Fibroblast of gingiva (primary cell): ENCODE measurements at places on chromosomes 5 and 9.

GRCh38 chr5:154771383-154771901 is 16.3 kb downstream of the LARP1 start:
- DNase-seq: peak; percentile 82

DNA sequence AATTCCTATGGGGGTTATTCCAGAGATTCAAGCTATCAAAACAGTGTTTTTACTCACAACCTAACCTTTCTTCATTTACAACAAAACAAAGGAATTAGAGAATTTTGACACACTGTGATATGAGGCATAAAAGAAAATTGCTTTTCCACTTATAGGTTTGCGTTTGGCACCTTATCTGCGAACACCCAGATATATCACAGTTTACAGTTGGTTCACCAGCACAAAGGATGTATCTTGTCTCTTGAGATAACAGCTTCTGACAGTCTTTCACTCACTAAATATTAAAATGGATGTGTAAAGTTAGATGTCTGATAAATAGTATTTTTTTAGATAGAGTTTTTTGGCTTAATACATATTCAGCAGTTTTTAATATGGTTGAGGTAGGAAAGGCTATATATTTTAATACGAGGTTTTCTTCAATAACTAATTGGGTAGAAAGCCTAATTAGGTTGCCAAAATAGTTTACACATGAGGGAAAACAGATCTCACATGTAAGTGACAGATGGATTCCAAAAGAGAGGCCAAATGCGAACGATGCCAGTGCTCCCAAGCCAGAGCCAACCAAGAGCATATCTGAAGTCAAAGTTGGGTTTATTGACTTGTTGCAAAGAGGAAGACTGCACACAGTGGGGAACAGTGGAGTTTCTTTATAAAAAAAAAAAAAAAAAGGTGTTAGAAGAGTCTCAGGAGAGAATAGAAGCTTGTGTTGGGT is 1495.2 kb downstream of the MAT2B start:
- no peak for DNase-seq

DNA sequence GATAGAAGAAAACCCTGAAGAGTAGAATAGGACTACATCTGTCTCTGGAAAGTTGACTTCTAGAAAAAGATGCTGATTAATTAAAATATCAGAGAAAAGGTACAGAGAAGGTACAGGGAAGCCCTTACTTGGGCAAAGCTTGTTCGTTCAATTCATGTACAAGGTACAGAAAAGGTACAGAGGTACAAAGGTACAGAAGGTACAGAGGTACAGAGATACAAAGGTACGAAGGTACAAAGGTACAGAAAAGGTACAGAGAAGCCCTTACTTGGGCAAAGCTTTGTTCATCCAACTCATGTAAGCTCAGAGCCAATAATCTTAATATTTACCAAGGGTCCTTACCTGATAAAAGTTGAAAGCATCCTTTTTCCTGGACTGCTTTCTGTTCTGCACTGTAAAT is 182.3 kb downstream of the PCSK1 start:
- DNase-seq: no peak

- no peak for DNase-seq
Observed at GRCh38 chr9:76353280-76353679, 40.9 kb downstream of the RFK start.

DNA sequence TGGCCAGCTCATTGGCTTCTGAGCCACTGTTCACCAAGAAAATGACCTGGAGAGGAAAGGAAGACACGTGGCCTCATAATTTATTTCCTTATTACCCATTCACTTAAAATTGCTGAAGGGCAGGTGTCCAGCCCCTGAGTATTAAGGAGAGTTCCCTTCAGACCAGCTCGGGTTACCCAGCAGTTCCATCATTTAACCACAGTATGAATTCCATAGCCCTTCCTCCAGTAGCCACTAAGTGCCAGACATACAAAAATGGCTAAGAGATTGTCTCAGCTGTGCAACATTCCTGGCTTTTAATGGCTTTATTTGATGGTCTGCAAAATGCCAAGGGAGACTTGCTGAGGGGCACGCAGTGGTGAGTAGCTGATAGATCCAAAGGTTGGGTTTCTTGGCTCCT is 12.5 kb downstream of the AGXT2 start:
- DNase-seq: no peak

GRCh38 chr9:70043689-70044489 is at the start of gene MAMDC2:
Gene MAMDC2, plus strand, starts transcription at chr9:70043848. Its CDS starts 350 bp downstream, at chr9:70044198.
- no peak for DNase-seq

- DNase-seq: no peak
Observed at GRCh38 chr9:122815544-122815943, 12.8 kb downstream of the PDCL start.

DNA sequence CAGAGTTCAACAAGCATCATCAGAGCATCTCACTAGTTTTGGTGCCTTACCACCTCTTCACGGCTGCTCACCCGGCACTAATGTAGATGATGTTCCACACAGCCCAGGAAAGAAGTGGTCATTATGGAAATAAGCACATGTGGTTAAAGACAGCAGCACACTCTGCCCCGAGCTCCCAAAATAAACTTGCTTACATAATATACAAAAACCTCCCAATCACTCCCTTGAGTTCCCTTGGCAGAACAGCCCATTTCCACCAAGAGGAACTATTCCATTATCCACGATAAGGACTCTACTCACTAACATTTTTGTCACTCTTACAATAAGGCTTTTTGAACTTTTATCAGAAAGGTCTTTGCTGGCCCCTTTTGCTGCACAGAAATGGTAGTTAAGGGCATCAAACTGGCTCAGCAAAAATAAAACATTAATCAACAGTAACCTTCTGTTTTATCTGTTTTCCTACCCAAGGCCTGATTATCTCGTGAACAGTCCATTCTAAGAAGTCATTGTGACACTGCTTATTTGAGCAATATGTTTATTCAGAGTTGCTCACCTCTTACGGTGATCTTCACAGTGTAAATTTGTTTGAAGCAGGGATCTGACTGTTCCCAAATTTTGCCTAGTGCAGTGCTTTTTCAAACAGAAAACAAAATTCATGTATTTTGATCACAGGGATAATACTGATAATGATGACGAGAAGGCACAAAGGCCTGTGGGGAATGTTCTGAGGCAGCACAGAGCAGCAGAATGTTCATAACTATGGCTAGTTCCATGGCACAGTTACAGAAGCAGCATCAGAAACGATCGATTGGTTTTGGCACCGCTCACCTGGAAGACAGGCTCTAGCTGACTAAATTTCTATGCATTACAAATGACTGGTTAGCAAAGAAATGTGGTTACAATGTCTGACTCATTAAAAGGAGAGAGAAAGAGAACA is 399.8 kb upstream of the PIK3R1 start:
- DNase-seq: no peak

DNA sequence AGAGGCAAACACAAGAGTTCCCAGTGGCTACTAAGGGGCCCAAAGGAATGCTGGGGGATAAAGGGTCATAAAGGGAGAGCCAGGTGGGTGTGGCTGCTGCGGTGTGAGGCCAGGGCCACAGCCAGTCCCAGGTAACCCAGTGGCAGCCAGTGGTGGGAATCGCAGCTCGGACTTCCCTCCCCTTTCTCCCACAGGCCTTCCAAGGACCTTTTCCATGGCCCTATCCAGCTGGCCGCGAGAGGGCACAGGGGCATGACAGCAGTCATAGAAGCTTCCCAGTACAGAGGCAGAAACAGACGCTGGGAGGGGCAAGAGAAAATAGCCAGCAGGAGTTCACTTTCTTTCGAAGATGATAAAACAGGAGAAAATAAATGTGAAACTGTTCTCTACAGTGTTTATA is 257.6 kb downstream of the SEMA5A start:
- DNase-seq: no peak

DNA sequence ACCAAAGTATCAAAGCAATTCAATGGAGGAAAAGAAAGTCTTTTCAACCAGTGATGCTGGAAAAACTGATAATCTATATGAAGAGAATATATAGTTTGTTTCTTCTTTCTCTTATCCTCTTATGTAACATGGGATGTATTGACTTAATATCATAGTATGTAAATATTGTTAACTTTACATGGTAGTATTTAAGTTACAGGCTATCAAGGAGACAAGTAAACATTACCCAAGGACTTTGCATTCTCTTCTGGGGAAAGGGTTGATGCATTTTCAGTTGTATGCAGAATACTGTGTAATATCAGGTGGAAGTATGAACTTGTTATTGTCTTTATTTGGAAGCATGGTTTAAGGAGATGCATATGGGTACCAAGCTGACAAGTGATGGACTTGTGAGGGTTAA is 9.1 kb upstream of the ARHGEF37 start:
- no peak for DNase-seq

DNA sequence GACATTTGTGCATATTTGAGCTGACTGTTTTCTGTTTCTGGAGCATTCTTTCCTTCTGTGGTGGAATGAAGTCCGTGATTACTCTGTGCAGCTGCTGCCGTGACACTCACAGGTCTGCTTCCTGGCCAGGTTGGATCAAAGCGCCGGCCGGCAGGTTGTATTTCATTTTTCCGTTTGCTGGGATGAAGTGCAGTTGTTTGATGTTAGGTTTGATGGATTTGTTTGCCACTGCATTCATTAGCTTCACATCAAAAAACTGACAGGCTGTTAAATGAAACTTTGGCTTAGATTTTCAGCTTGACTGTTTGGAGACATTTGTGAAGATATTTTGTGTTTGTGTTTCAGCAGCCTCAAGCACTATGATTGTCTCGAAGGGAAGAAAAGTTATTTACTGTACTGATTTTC is 140.1 kb downstream of the KDM4C start:
- DNase-seq: no peak

GRCh38 chr9:24011009-24011717 is 185.1 kb upstream of the ELAVL2 start:
- DNase-seq: no peak

- DNase-seq: peak; percentile 36
Observed at GRCh38 chr5:76608833-76609232, 14.4 kb downstream of the F2RL2 start.

DNA sequence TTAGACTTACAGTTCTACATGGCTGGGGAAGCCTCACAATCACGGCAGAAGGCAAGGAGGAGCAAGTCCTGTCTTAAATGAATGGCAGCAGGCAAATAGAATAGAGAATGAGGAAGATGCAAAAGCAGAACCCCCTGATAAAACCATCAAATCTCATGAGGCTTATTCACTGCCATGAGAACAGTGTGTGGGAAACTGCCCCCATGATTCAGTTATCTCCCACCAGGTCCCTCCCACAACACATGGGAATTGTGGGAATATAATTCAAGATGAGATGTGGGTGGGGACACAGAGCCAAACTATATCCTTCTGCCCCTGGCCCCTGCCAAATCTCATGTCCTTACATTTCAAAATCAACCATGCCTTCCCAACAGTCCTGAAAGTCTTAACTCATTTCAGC is 367.1 kb downstream of the MED10 start:
- no peak for DNase-seq

- no peak for DNase-seq
Observed at GRCh38 chr9:125243792-125244260, 2.7 kb upstream of the HSPA5 start.

DNA sequence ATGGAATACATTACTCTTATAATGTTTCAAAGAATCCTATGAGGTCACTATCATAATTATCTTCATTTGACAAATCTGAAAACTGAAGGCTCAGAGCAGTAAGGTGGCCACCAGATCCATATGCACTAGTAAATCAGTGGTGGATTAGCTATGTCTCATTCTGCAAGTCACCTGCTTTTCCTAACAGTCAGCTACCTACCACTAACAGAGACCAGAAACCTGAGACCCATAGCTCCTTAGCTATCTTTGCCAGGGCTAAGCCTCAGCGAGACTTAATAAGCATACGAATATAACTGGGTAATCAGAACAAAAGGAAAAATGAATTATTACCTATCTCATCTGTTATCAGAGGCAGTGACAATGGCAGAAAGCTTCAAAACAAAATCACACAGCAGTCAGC is 118.7 kb downstream of the AUH start:
- DNase-seq: no peak

DNA sequence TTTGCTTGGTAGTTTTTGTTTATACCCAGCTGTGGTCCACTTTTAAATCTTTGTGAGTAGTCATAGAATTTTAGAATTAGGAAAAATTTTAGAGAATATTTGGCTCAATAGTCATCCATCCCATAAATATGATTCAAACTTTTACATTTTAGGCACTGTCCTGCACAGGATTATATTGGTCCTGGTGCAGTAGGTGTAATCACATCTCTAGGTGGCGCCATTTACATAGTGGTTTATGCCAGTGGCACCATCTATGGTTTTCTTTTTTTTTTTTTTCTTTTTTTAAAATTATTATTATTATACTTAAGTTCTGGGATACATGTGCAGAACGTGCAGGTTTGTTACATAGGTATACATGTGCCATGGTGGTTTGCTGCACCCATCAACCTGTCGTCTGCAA is 260.7 kb upstream of the KCNN2 start:
- peak; percentile 21 for DNase-seq

GRCh38 chr9:36399980-36400331 is at the start of gene RNF38:
Gene RNF38, minus strand, starts transcription at chr9:36400269. Its CDS starts 161 bp downstream, at chr9:36400108.
- no peak for DNase-seq

- DNase-seq: no peak
Observed at GRCh38 chr5:38555354-38556087, 925 bp downstream of the LIFR start.

DNA sequence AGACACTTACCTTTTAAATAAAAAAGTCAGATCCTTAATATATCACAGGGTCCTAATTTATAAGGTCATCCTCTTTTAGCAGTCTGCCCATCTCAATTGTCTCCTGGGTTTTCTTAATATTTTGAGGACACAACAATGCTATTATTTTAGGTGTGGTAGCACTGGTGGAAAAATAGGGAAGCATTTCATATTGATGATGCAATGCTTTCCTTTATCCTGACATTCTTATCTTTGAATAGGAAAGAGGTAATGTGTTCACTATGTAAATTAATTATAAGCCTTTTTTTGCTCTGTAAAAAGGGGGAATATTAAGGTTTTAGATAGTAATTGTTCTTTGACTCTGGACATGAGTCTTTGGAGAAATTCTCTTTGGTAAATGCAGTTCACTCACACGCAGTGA is 164.7 kb downstream of the YTHDC2 start:
- no peak for DNase-seq

GRCh38 chr9:94687451-94687850 is 39.0 kb upstream of the AOPEP start:
- no peak for DNase-seq

- DNase-seq: no peak
Observed at GRCh38 chr5:61321669-61322068, 10.4 kb upstream of the ZSWIM6 start.

DNA sequence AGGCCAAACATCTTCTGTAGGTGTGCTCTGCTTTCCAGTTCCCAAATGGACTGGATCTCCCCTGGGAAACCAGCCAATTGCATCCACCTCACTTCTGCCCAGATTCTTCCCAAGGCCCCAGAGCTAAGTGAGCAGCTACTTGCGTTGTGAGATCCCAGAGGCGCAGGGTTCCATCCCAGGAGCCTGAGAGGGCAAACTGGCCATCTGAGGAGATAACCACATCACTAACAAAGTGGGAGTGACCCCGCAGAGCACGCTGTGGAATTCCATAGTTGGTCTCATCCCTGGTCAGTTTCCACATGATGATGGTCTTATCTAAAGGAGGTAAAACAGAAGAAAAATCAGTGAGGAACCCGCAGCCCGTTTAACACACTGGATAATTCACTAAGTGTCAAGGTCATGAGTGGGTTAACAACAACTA is 1.7 kb downstream of the RACK1 start:
- no peak for DNase-seq

GRCh38 chr9:4366591-4367330 is 66.9 kb upstream of the GLIS3 start:
- DNase-seq: peak; percentile 58

- no peak for DNase-seq
Observed at GRCh38 chr9:73426269-73426668, 274.6 kb downstream of the ANXA1 start.

GRCh38 chr9:72843520-72844439 is 109.1 kb downstream of the ALDH1A1 start:
- no peak for DNase-seq
